Stimulated activated CD4-positive, alpha-beta T cell treated with anti-CD3 and anti-CD28 coated beads, Interleukin-4, amount 100 ng/mL, for 48 hours (primary cell): ENCODE measurements at places on chromosomes 11 and 22.

DNA sequence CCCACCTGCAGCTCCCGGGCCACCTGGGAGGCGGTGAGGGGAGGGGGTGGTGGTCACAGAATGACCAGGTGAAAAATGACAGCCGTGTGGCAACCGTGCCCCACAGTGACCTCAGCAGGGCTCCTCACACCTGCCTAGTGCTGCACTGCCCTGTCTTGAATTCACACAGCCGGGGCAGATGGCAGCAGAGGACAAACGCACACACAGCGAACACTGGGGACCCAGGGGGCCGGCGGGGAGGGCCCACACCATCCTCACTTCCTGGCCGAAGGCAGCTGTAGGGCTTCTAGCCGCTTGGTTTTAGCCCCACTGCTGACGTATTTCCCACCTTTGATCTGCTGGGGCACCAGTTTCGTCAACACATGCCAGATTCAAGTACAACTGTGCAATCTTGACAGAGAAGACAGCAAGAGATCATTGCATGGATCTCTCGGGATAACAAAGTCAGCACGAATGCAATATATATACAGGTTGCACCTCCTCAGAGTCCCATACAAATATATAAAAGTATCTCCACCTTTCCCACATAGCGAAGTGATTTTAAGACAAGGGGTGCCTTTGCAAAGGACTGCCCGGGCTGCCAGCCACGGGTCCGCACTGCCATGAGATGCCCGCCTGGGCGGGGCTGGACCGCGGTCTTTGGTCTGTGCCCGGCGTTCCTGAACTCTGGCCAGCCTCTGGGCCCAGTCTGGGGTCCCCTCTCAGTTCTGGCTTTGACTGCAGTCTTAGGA lies 26.9 kb downstream of the TRMU start:
- DNase-seq: no peak

DNA sequence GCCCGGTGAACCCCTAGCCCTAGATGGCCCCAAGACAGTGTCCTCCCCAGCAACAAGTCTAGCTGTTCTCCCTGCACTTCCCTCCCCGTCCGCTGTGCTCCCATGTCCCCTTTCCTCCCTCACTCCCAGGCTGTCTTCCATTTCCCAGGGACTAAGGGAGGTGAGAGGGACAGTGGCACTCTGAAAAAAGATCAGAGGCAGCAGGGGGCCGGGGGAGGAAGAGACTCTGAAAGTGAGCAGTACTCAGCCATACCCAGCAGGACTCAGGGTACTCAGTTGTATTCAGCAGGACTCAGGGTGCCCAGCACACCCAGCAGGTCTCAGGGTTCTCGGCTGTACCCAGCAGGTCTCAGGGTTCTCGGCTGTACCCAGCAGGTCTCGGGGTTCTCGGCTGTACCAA lies 48.4 kb upstream of the THY1 start:
- DNase-seq: no peak

GRCh38 chr11:8248786-8249185 lies 14.9 kb downstream of the LMO1 start:
- no peak for DNase-seq

DNA sequence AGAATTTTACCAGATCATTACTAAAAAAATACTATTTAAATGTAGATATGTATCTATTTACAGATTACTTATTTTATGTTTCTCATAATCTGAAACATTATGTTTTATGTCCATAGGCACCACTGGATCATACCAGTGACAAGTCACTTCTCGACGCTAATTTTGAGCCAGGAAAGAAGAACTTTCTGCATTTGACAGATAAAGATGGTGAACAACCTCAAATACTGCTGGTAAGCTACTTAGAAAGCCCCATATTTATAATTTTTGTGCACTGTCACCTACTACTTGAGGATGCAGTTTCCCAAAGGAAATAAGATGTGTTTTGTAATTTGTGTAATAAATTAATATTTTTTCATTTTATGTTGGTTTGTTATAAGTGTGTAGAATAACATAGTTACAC lies 42.6 kb downstream of the USP47 start:
- DNase-seq: no peak
